Bone marrow (tissue), 2 donors: ENCODE measurements at places on chromosomes 6 and 20.

DNA sequence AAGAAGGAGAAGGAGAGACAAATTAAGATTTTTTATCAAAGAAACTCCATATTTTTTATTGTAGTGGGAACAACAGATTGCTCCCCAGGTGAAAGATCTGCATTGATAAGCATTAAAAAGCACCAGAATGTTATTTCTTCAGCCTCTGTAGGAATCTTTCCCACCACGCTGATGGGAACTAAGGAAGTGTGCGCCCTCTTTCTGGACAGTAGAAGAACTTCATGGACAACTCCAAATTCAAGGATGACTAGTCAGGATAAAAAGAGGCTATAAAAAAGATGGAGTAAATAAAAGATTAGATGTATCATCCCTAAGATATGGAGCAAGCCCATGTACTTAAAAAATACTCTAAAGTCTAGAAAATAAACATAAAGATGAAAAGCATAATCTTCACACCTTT, 45.8 kb upstream of the PAK5 start:
- no peak for DNase-seq

GRCh38 chr20:59104831-59105230, 58.8 kb upstream of the ZNF831 start:
- DNase-seq: no peak

DNA sequence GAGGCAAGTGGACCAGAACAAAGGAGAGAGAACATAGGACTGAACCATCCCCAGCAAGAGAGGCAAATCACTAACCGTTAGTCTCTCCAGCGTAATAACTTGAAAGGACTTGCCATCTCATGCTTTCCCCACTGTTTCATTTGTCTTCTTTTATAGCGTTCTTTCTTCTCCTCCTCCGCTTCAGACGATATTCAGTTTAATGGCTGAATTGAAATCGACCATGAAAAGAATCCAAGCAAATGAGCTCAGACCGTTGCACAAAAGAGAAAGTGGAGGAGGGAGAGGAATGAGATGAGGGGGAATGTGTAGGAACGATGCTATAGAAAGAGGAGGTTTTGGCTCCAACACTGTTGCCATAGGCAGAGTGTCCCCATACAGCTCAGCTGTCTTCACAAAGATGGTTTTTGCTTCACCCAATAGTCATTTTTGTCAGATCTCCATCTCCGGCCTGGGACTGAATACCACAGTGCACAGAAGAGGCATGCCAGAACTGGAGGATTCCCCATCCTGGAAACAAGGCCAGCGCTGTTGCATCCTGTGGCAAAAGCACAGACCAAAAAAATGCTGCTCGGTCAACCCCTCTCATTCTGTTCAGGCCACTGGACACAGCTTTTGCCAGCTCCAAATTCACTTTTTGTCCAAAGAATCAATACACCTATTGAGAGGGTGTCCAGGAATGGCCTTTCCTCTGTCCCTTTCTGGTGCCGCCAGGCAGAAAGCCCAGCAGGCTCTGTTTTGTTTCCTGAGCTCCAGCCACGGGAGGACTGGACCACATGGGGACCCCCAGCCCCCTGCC, 176.1 kb downstream of the ID4 start:
- DNase-seq: no peak

DNA sequence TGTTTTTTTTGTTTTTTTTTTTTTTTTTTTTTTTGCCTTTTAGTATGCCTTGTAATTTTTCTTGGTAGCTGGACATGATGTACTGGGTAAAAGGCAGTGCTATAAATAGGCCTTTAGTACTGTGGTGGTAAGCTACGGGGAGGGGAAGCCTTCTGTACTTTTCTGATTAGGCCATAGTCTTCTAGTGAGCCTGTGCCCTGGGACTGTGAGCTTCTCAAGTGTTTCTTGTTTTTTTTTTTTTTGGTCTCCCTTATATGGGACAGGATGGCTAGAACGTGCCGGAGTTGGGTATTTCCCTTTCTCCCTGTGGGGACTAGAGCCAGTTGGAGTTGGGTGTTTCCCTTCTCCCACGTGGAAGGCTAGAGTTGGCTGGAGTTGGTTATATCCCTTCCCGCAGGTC, 59.4 kb upstream of the PRELID3B start:
- DNase-seq: no peak

DNA sequence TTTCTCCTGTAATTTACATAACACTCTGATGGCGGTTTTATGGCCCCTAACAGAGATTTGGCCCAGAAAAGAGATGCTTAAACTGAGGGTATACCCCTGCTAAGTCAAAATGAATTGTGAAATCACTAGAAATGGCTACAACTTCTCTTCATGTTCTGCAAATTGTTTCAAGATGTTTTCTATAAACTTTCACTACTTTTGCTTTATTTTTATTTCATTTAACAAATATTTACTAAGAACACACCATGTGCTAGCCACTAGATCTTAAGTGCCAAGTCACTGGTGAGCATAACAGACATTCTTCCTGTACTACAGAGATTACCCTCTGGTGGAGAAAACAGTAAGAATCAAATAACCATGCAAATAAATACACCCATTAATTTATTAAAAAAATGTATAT, 87.6 kb downstream of the KCNQ5 start:
- no peak for DNase-seq

GRCh38 chr6:36925809-36926208, 28.7 kb upstream of the PI16 start:
- no peak for DNase-seq

GRCh38 chr20:1306316-1307135, 22.4 kb downstream of the SDCBP2 start:
- DNase-seq: no peak

DNA sequence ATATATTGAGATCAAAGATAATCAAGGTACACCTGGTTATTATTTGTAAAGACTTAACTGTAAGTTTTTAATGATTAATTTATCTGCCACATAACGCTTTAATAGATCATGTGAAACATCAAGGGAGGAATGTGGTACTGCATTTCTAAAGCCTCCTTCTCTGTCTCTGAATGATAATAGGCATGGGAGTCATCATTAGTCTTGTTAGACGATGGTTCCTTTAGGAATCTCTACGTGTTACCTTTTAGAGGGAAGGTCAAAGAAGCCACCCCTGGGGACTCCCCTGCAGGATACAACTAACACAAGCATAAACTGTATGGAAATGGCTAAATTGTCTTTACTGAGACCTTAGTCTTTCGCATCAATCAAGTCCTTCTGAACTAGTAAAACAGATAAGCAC, 173.6 kb upstream of the MCHR2 start:
- no peak for DNase-seq
